ENCODE measurements at places on chromosomes 7 and 10. TPM values are rescaled to one million over a fixed set of nuclear protein-coding genes. Genes with fewer than 3 reads are reported as not detected.

Gene ITPRID1
- polyA plus RNA-seq = not detected

Gene SLC39A12
- polyA plus RNA-seq = not detected

Gene GBX1
- 0.22 TPM for polyA plus RNA-seq

Gene TAS2R16
- polyA plus RNA-seq = not detected

GRCh38 chr10:43983856-43984271 lies 335.2 kb upstream of the ZNF32 start:
- DNase-seq = no peak

- no peak for DNase-seq
These were observed 21.4 kb upstream of the ODAD2 start for GRCh38 chr10:28020080-28020860.

DNA sequence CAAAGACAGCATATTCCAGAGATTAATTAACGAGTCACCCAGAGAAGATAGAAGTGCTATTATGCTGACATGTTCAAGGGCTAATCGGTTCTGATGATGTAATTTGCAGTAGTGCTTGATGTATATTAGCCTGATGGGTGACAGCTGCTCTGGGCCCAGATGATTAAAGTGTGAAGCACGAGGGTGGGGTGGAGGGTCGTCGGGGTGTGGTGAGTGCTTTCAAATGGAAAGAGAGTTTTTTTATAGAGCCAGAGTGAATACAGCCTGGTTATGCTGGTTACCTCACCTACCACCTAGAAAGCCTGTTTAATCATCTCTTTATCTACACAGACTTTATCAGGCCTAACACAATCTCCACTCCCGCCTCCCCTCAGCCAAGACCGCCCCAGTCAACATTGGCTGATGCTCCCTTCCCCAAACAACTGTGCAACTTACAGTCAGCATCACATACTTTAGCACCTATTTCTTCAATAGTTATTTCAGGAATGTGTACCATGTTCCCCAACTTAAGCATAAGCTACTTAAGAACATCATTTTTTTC lies 11.5 kb upstream of the STN1 start:
- DNase-seq = no peak

DNA sequence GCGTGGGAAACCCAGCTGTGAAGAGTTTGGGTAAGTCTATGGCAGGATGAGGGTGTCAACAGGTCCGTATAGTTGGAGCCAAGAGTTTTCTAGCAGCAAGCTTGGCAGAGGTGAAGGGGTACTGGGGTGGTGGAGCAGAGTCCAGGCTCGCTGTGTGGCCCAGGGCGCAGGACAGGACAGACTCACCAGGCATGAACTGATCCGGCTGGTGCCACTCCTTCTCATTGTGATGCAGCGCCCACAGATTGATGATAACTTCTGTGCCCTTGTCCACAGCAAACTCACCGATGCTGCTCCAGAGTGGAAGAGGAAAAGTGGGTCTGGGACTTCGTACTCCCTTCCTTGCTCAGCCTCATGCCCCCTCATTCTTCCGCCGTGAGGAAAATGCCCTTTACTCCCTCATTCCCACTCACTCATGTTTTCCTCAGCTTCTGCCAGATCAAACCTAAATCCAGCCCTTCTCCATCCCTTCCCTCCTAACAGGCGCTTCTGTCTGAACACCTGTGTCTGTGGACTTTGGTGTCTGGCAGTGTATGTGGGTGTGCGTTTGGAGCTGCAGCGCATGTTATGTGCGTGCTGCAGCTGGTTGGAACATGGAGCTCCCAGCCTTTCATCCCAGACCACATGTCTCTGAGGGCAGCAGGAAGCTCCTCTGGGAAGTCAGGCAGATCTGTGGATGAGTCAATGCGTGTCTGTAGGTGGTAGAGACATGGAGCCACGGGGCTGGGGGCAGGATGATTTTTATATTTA lies 5.7 kb downstream of the CYP17A1 start:
- no peak for DNase-seq

DNA sequence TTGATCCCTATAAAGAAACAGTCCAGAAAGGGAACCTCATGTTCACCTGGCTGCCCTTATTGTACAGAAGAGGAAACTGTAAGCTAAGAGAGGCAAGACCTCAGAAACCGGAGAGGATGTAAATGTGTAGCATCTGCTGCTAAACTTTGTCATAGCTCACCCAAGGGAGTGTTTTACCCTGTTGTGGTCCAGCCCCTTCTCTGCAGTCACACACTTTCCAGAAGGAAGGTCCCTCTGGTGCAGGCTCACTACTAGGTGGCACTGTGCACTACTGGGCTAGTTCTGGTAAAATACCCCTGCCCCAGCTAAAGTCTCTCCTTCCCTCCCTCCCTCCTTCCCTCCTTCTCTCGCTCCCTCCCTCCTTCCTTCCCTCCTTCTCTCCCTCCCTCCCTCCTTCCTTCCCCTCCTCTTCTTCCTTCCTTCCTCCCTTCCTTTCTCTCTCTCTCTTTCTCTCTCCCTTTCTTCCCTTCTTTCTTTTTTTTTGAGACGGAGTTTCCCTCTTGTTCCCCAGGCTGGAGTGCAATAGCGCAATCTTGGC lies 42.5 kb upstream of the LCOR start:
- DNase-seq = no peak

DNA sequence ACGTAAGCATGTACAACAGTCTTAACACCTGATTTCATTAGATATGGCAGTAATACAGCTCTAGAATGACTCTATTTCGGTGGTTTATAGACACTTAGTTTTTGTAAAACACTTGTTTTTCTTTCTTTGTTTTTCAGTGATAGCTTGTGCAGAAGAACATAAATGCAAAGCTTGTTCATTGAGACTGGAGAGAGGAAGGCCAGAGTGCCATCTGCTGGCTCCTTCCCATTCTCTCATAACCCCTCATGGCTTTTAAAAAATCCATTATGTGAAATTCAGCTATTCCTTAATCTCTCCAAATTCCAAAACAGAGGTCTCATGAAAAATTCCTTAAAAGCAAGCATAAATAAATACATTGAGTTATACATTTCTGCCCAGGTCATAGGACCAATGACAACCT lies 76.3 kb downstream of the CACNB2 start:
- no peak for DNase-seq

- DNase-seq = peak; percentile 33
These were observed 46.0 kb downstream of the ATAD1 start for GRCh38 chr10:87771871-87772500.

- DNase-seq = no peak
These were observed 62.4 kb downstream of the CTTNBP2 start for GRCh38 chr7:117810642-117811512.

- peak; percentile 59 for DNase-seq
These were observed 221.3 kb downstream of the ARHGAP12 start for GRCh38 chr10:31707093-31708039.

Measured in left kidney (tissue), 8 donors.